Kidney glomerular epithelial cell (primary cell): ENCODE measurements at places on chromosomes 3 and 15.
A peak's percentile ranks its signal among the peaks of the same experiment; 100 is the strongest.

DNA sequence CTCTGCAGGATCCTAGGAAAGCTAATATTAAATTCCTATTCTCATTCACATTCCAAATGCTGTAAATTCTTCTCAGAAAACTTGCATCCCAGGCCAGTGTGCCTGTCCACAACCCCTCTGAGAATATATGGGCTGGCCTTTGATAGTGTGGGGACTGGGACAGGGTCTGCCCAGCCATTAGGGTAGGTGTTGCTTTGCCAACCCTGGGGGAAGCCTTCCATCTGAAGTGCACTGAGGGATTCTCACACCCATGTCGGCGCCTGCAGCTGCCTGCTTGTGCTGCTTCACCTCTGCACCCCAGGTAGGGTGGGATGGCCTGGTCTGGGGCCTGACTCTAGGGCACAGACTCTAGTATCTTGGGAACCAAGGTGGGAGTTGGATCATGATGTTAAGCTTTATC lies 15.2 kb upstream of the EXOG start:
- no peak for DNase-seq

- DNase-seq = no peak
These were observed 50.5 kb upstream of the IQSEC1 start for GRCh38 chr3:13123765-13124164.

DNA sequence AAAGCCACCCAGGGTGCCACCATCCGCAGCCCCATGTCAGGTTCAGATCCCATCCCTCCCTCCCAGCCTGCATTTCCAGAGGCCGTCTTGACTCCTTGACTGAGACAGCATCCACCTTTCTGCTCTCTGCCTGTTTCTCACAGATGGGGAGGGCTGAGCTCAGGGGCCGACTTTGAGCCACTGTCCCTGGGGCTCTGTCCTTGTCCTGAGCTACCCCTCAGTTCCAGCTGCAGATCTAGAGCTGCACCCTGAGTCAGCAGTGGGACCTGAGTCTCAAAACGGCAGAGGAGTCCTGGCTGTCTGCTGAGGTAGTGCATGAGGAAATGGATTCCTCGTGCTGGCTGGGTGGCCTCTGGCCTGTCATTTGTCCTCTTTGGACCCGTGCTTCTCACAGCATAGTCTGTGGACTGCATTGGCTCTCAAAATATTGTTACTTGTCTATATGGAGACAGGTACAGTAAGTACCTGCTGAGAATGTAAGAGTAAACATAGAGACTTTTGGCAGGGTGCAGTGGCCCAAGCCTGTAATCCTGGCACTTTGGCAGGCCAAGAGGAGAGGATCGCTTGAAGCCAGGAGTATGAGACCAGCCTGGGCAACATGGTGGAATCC lies 22.3 kb downstream of the RPLP1 start:
- no peak for DNase-seq

DNA sequence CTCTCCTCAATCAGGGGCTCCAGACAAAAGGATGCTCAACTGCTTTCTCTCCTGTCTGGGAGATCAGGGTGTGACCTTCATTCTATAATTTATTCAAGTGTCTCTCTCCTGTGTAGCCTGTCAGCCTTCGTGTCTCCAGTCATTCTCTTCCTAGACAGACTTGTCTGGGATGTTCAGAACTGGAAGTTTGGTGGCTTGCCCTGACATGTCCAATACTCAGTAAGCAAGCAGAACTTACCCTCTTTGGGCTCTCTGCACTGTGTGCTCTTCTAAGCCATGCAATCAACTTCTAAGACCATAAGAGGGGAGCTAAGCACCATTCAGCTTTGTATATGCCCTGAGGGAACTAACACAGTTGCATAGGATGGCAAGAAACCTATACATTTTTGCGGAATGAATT lies 14.1 kb downstream of the ACKR2 start:
- no peak for DNase-seq

DNA sequence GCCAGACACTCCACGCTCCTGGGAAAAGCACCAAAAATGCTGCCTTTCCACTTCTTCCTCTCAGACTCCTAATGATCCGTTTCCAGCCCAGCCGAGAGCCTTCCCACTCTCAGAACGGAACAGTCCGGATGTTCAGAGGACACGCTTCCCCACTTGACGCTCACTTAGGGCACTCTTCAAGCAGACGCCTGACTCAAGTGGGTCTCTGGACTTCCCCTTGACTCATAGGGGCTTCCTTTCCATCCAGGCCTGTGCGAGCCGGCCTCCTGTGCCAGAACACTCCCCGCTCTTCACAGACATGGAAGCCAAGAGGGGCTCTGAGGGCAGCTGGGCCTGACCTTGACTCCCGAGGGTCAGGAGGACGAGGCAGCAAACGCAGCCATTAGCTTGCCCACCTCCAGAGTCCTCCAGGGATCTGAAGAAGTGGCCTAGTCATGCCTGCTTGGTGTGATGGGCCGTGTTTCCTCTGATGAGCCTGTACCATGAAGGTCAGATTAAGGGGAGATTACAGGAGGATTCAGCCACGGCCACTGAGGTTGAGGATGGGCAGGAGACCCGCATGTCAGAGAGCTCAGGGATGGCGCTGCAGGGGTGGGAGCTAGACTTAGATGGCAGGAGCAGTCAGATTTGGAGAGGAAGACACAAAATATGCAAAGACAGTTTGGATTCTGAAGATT lies 114.7 kb upstream of the TLE3 start:
- no peak for DNase-seq

DNA sequence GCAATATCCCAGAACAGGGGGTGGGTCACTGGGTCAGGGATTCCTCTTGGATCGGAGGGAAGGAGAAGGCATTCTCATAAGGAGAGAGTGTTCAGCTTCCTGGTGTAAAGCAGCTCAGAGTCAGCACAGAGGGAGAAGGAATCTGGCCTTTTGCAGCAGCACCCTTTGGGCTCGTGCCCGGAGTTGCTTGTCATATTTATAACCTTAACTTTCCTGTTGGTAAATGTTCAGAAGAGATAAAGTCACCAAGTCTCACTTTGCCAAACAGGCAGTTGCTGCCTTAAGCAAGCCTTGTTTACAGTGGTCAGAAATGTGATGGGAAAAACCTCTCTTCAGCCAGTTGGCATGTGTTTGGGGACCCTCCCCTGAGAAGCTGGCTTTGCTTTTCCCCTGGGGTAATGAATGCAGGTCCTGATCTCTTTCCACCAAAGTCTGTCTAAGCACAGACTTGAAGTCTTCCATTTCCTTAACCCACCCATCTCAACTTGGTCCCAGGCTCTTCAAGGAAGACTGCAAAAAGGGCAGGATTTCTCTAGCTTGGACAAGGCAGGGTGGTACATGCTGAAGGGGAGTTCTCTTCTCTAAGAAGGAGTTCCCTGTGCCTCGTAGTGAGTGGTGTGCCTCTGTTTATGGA lies 206.9 kb upstream of the BHLHE40 start:
- no peak for DNase-seq

GRCh38 chr3:32500231-32500630 lies 2.4 kb downstream of the CMTM6 start:
- no peak for DNase-seq

GRCh38 chr15:94970802-94971201 lies 739.4 kb downstream of the MCTP2 start:
- no peak for DNase-seq

- no peak for DNase-seq
These were observed 136.3 kb downstream of the GHSR start for GRCh38 chr3:172312001-172312400.

DNA sequence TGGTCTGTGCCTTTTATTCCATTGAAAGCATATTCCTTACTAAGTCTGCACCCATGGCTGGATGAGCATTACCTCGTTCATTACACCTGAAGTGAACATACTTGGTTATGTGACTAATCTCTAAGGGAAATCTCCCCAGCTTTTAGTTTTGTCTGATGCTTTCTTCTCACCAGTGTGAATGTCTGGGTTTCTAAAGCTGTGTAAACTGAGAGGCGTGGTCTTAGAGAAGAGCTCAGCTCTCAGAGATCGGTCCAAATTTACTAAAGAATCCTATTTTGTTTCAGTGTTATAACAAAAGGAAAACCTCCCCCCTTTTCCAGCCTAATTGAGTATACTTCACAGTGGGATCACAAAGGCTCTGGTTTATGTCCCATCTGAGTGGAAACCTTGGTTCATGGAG lies 352.3 kb downstream of the PTPRG start:
- peak; percentile 17 for DNase-seq

DNA sequence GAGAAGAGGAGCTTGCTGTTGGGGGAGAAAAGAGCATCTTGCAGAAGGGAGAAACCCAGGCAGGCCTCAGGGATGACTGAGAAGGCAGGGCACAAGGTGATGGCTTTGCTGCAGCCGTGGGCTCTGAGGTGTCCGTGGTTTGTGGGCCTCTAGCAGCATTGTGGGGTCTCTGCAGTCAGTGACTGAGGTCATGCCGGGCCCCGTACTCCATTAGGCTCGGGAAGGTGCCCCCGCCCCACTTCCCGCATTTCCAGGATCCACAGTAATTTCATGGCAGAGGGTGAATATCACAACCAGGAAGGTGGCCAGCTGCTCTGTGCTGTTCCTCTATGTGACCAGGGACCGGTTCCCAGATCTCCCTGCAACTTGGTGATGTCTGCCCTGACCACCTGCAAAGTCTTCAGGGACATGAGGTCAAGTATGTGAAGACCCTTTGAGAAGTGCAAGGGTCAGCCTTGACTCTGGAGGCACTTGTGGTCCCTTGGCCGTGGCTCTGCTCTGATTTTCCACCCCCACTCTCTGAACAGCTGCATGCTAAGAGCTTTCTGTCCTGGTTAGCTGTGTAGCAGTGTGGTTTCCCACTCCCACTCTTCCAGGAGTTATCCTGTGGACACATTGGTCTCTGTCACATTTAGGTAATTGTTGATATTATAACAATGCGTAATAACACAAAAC lies 3.6 kb downstream of the KLF13 start:
- DNase-seq = no peak

GRCh38 chr3:13209634-13209997 lies 136.4 kb upstream of the IQSEC1 start:
- no peak for DNase-seq

DNA sequence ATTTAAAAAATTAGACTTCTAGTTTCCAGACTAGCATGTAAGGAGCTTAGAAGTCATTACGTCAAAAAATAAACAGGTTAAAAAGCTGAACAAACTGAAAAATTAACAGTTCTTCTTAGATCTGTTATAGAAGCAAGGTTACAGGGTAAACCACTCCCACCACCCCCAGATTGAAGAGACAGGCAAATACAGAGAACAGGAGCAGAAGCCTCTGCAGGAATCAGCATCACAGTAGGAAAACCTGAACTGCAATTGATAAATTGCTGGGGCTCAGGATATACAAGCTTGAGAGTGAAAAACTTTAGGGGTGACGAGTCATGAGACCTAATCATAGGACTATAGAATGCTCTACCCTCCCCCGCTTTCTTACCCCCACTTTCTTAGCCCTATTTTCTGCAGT lies 222.3 kb downstream of the UBE2E2 start:
- DNase-seq = no peak

DNA sequence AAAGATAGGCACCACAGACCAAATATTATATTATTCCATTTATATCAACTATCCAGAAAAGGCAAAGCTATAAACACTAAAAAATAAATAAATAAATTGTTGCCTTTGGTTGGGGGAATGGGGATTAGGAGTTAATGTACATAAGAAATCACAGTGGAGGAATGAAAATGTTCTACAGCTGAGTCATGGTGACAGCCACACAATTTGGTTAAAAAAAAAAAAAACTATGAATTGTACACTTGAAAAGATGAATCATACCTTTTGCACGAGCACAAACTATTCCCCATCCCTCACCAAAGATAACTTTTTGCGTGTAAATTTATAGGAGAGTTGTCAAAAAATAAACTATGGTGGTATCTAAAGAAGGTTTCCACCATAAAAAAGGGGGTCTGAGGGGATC lies 103.2 kb downstream of the TBC1D5 start:
- DNase-seq = no peak

DNA sequence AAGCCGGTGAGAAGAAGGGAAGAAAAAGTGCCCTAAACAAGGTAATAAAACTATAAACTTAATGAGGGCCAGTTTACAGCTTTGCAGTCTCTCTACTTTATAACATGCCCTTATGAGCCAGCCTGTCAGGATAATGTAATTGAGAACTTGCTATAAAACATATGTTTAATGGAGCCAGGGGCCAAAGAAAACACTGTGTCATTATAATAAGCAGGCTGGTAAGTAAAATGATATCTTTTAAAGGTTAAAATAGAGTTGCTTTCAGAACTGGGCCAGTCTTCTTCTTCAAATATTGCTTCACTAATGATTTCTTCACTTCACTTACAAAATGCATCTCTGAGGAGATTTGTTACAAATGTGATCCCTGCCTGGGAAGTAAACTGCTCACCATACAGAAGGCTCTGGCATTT lies 192.5 kb downstream of the SHOX2 start:
- DNase-seq = no peak

- DNase-seq = no peak
These were observed 61.8 kb downstream of the IL16 start for GRCh38 chr15:81258455-81258854.

DNA sequence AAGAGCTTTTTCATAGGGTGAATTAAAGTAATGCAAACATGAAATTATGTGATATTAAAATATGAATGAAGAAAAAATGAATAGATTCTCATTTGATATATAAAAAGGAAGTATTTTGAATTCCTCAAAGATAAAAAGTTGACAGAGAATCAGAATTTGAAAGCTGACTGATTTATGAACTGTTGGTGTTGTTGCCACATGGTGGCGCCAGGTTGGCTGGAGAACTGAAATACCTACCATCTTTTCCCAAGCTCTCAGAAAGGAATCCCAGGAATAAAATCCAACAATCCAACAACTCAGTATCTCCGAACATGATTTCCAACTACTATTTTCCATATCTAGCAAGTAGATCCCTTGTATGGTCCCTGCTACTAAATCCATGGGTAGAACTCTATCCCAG lies 3.1 kb downstream of the MYRIP start:
- peak; percentile 24 for DNase-seq

- DNase-seq = no peak
These were observed 6.8 kb upstream of the POLG start for GRCh38 chr15:89341316-89342005.

- DNase-seq = no peak
These were observed 15.3 kb upstream of the MAPK6 start for GRCh38 chr15:52003710-52004109.

DNA sequence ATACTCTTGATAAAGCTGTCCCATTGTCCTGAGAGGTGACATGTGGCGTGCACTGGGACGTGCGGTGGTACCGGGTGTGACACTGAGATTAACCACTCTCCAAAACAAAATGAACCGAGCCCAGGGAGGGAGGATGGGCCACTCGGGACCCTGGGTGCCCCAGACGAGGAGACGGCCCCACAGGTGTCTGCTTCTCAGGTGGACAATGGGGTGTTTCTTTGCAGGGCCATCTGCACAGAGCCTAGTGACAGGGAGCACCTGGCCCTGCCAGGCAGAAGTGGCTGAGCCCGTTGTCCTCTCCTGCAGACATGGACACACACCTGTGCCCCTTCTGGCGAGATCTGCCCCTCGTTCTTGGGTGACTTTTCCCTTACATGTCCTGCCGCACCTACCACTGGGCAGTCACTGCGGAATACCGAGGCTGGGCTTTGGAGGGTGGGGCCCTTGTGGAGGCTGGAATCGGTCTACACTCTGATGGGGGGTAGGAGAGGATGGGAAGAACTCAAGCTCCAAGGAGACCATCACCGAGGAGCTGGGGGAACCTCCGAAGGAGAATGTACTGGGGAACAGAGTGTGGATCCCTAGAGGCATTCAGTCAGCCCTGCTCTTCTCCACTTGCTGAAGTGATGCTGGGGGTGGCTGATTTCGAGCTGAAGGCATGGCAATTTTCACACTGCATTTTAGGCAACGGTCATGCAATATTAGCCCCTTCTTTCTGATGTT lies 153.5 kb downstream of the ATP10A start:
- DNase-seq = no peak
